ENCODE measurements at places on chromosomes 12 and 14.

DNA sequence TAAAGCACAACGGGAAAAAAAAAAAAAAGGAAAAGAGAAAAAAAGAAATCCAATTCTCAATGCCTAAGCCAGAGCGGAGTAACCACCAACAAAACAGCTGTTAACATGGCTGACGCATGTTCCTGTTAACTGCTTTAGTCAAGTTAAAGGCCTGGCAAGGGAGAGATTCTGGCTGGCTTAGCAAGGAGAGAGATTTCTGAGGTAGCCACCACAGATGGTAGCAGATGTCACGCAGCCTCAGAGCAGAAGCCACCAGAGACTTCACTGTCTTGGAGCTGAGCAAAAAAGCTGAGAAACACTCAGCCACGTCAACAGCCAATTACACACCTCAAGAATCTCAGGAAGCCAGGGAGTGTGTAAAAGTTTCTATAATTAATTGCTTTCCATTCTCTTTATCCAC, 87.1 kb downstream of the TMCC3 start:
- no peak for DNase-seq

- DNase-seq = peak; percentile 96
Measured at GRCh38 chr12:132144115-132144809, at the start of the genes DDX51 and NOC4L. Gene DDX51, minus strand, starts transcription at chr12:132144319. Its CDS starts 23 bp downstream, at chr12:132144296. Gene NOC4L, plus strand, starts transcription at chr12:132144457. Its CDS starts 32 bp downstream, at chr12:132144489.

- DNase-seq = no peak
Measured at GRCh38 chr12:100187857-100188519, 12.6 kb upstream of the ACTR6 start.

DNA sequence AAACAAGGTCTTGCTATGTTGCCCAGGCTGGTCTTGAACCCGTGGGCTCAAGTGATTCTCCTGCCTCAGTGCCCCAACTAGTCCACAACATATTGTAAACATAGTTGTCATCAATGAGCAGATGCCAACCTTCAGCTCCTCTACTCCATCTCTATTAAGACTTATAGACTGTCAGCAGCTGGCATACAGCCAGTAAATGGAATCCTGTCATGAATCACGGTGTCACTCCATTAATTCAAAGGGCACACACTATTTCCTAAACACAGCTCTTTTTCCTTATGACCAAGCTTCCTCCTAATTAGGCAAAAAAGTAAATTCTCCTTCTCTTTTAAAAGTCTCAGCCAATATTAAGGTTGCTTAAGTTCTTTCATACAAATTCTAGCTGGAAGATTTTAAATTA, 111.2 kb downstream of the ITPR2 start:
- DNase-seq = no peak

- peak; percentile 1 for DNase-seq
Measured at GRCh38 chr12:120290609-120291305, 946 bp downstream of the RNU4-2 start.

- DNase-seq = peak; percentile 57
Measured at GRCh38 chr14:65287264-65288131, 125.0 kb upstream of the FUT8 start.

- DNase-seq = no peak
Measured at GRCh38 chr12:131443019-131444000, 267.6 kb upstream of the SFSWAP start.

DNA sequence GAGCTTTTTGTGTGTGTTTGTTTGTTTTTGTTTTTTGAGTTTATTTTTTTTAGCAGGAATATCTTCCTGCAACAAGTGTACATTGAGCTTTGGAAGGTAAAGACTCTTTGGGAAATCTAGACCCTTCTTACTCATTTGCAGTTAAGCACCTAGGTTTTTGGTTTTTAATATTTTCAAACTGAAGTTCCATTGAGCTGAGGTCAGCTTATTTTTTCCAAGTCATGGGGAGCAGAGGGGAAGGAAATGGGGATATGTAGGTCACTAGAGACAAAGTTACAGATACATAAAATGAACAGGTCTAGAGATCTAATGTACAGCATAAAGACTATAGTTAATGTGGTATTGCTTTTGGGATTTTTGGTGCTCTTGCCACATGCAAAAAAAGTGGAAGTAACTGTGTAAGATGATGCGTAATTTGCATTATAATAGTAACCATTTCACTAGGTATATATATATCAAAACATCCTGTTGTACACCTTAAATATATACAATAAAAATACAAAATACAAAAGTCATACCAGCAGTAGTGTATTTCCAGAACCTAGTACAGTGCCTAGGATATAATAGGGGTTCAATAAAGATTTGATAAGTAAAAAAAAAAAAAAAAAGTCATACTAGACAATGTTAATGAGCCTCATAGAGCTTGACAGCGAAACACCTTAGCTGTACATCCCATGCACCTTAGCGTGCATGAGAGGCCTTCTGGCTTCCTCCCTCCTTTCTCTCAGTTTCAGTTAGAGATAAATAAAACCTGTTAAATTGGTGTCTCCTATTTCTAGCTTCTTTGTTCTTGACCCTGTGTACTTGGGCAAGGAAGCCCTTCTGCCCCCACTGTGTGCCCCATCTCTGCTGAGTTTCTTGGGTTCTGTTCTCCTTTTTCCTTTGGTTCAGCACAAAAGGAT, 22.7 kb downstream of the CGRRF1 start:
- no peak for DNase-seq

DNA sequence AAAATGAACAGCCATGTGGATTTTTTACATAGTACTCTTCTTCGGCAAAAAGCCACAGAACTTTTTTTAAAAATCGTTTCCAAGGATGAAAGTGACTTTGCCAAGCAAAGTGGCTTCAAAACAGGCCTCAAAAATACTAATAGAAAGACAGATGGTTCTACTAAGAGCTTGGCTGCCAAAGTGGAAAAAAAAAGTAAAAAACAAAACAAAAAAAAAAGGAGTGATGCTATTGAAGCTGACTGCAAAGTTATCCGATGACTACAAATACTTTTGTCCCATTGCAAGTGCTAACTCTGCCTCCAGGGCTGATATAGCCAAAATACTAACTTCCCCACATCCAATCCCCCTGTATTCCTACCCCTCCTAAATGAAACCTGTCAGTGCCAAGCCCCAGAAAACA, 277.6 kb downstream of the SOX5 start:
- DNase-seq = no peak

DNA sequence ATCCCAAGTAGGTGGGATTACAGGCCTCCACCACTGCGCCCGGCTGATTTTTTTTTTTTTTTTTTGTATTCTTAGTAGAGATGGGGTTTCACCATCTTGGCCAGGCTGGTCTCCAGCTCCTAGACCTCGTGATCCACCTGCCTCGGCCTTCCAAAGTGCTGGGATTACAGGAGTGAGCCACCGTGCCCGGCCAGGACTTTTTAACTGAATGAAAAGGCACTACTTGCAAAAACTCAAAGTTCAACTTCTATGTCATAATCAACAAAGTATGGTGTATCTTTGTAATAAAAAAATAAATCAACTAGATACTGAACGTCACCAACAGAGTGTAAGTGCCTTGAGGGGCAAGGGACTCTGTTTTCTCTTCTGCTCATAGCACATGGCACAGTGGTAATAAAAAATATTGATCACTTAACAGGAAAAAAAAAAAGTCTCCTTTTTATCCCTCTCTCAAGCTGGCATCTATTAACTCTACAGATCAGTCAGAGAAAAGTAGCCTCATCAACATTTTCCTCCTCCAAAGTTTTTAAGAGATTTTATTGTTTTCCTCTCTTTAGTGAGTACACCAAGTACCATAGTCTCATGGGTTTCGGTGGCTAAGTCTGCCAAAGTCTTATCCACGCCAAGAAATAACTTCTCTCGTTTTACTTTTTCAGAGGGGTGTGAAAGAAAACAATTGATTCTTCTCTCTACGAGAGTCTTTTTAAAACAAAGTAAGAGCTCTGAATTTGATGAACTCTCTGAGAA, 10.6 kb upstream of the FOXN3 start:
- no peak for DNase-seq

- no peak for DNase-seq
Measured at GRCh38 chr14:33118668-33119067, 180.0 kb downstream of the NPAS3 start.

- DNase-seq = no peak
Measured at GRCh38 chr14:56918849-56919574, 108.7 kb upstream of the OTX2 start.

- DNase-seq = no peak
Measured at GRCh38 chr14:36019126-36019525, 157.4 kb downstream of the PTCSC3 start.

GRCh38 chr12:111181143-111181726, 187.7 kb downstream of the PHETA1 start:
- DNase-seq = no peak

DNA sequence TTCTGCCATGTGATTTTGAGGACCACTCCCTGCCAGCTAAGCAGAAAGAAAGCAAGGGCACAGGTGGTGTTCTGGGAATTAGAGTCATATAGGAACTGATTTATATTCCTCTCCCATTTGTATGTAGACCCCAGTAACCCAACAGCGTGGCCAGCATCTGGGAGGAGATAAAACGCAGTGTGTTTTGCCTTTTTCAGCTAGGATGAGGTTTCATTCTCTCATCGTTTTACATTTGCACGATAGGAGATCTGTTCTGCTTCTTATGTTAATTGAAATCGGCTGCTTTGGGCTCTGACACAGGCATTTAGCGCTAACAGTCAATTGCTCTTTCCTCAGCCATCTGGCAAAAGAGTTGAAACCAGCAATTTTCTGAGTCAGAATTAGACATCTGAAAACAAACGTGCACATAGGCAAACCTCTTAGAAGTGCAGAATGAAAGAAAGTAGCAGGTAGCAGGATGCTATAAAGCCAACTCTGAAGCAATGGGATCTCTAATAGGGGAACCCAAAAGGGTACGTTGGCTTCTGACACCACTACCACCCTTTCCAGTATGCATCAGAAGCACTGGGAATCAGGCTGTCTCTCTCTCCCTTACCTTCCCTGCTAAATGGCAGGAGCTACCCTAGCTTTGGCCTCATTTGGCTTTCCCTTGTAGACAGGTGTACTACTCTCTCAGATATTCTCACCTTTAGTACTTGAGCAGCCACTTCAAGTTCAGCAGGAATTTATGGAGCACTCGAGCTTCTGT, 219.1 kb downstream of the PHLDA1 start:
- no peak for DNase-seq

DNA sequence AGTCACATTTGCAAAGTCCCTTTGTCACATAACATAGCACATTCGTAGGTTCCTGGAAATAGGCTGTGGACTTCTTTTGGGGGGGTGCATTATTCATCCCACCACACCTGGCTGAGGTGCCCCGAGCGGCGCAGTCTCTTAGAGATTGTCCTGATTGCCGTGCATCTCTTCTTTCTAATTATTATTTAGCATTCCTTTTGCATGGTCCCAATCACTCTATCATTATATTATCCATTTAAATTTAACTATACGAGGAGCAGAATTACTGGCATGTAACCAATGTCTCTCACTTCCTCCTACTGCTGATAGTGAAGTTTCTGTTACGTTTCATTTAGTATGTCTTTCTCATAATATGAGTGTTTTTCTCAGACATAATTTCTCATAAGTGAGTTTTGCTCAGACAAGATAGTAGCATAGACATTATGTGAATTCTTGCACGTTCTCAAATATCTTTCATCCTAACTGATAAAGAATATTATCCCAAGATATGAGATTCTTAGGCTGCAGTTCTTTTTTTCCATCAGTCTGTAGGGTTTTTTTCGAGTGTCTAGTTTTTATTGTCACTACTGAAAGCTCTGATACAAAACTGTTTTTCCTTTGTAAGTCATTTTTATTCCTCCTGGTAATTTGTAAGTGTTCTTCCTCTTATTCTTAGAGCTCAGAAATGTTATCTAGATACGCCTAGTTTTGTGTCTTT, 444.3 kb downstream of the NELL2 start:
- DNase-seq = no peak

- no peak for DNase-seq
Measured at GRCh38 chr12:63904653-63905052, 60.2 kb downstream of the SRGAP1 start.

Measured in stimulated activated CD8-positive, alpha-beta memory T cell treated with anti-CD3 and anti-CD28 coated beads, Interleukin-2, amount 100 ng/mL, for 48 hours (primary cell).